ENCODE measurements at places on chromosomes 7 and 10.

GRCh38 chr7:116715077-116715476 lies 43.1 kb downstream of the MET start:
- DNase-seq, result no peak

DNA sequence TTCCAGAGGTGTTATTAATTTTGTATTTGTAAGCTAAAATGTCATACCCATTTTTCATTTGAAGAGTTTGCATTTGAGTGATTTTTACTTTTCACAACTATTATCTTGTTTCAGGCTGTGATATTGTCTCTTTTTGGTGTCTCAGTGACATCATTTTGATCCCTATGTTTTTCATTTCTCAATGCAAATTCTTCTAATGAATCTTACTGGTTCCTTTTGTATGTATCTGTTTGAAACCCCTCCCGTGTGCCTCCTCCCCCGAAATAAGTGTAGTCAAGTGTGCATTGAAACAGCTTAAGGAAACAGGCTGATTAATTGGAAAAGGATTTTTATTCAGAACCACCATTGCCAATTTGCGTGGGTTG lies 77.8 kb downstream of the SHH start:
- DNase-seq, result no peak

GRCh38 chr7:7920056-7920455 lies 48.5 kb upstream of the GLCCI1 start:
- no peak for DNase-seq

- DNase-seq, result no peak
These were observed 17.2 kb upstream of the FGFR2 start for GRCh38 chr10:121615435-121615793.

GRCh38 chr7:37656913-37657530 lies 26.5 kb upstream of the GPR141 start:
- no peak for DNase-seq

DNA sequence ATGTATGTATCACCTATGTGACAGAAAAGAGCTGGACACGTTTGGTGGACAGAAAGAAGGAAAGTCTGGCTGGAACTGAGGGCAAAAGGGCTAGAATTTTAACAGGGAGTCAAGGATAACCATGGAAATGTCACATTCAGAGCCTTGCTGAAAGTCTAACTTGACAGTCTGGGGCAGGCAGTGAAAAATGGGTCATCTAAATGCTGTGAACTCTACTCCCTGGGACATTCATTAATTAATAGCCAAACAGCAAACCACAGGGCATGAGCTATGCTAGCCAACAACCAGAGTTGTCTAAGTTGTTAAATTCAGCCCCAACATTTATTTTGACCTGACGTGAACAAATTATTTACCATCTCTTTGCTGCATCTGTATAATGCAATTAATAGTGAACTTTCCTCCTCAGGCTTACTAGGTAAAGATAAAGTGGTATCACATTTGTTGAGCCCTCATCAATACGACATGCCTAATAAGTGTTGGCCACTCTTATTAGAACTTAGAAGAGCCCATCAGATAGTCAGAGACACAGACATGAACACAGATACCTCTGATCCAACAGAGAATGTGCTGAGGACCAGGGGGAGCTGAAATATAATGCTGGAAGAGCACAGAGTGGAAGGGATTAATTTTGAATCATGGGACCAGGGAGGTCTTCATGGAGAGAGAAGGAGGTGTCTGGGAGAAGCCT lies 109.9 kb downstream of the SORCS1 start:
- DNase-seq, result no peak

All from stimulated activated CD4-positive, alpha-beta T cell treated with anti-CD3 and anti-CD28 coated beads, Interleukin-2, amount 100 ng/mL, for 24 hours (primary cell).